Fibroblast of skin of scalp (primary cell): ENCODE measurements at places on chromosomes 11 and 22.
A peak's percentile ranks its signal among the peaks of the same experiment; 100 is the strongest.

GRCh38 chr11:61079416-61080150 lies 22.7 kb upstream of the CD5 start:
- DNase-seq = no peak

DNA sequence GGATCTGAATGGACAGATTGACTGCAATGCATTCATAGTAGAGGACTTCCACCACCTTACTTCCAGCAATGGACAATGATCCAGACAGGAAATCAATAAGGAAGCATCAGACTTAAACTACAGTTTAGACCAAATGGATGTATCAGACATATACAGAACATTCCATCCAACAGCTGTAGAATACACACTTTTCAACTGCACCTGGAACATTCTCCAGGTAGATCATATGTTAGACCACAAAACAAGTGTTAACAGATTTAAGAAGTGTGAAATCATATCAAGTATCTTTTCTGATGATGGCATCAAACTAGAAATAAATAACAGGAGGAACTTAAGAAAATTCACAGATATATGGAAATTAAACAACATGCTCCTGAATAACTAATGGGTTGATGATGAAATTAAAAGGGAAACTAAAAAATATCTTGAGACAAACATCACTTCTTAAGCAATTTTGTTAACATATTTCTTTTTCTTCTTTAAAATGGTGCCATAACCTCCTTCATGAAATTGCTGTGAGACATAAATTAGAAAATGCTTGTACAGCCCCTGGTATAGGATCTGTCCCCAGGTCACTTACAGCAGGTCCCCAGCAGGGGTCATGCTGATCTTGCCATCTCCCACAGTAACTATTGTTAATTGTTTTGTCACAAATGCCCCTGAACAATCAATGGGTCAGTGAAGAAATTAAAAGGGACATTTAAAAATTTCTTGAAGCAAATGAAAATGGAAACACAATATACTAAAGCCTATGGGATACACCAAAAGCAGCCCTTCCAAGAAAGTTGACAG lies 100.0 kb upstream of the OR4B1 start:
- no peak for DNase-seq

DNA sequence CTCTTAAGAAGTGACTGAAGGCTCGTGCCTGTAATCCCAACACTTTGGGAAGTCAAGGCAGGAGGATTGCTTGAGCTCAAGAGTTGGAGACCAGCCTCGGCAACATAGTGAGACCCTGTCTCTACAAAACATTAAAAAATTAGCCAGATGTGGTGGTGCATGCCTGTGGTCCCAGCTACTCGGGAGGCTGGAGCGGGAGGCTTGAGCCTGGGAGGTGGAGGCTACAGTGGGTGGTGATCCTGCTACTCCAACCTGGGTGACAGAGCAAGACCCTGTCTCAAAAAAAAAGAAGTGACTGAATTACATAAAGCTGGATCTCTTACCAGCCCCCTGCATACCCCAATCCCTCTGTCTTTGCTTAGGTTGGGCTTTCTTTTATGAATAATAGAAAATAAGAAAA lies 58.1 kb downstream of the C22orf31 start:
- no peak for DNase-seq

GRCh38 chr11:92794783-92795182 lies 174.7 kb upstream of the MTNR1B start:
- no peak for DNase-seq

DNA sequence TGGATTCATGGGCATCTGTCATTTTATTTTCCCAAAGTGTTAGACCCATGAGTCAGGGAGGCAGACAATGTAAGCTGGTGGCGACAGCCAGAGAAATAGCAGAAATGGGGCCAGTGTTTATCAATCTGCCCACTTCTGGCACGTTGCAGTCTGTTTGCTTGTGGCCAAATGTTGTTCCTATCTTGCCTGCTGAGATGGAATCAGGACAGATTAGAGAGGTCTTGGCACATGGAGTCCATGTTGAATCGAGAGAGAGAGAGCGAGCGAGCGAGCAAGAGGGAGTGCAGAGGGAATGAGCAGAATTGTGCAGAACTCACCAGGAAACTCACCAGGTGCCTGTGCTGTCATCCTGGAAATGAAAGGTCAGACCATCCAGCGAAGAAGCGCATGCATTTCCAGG lies 21.9 kb upstream of the PARVG start:
- no peak for DNase-seq

GRCh38 chr11:11171854-11172253 lies 181.2 kb downstream of the CSNK2A3 start:
- peak; percentile 85 for DNase-seq

GRCh38 chr11:14366936-14367335 lies 8.0 kb upstream of the RRAS2 start:
- DNase-seq = no peak

DNA sequence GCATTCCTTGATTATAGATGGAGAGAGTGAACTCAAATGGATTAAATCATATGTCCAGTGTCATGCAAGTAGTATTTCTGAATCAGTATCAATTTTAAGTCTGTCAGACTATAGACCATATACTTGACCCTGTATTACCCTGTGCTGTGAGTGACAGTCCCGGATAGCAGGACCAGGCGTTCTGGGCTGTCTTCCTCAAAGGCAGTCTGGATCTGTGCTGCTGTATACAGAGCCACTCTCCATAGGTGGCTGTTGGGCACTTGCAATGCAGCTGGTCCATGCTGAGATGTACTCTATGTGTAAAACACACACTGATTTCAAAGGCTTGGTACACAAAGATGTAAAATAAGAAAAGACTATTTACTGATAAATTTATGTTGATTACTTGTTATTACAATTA lies 294.3 kb downstream of the OPCML start:
- no peak for DNase-seq

DNA sequence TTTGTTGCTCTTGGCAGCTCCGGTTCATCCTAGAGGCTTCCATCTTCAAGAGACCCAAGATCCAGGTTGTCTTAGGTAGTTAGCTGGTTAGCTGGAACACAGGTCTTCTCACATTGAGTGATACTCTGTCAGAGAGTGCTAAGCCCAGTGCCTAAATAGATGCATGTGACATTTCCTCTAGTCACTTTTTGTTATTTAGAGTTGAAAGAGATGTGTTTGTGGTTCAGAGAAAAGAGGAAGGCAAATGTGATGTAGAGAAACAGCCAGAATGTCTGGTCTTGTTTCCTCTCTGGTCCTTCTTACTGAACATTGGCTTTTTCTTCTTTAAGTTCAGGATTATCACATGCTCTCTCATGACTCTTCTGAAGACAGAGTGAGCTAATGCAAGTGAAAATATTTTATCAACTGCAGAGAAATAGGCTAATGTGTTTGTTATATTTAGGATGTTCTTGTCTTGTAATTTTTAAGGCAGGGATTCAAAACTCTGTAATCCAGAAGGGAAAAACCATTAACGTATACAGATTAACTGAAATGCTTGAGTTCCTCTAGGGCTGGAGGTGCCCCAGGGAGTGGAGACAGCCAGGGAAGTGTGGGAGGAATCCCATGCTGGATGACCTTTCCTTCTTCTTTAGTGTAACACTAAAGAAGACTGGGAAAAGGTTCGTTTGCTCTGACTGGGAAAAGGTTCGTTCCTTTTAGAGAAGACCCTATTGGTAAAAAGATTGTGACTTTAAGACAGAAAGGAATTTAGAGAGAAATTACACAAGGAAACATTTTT lies 75.4 kb downstream of the SWAP70 start:
- DNase-seq = no peak

DNA sequence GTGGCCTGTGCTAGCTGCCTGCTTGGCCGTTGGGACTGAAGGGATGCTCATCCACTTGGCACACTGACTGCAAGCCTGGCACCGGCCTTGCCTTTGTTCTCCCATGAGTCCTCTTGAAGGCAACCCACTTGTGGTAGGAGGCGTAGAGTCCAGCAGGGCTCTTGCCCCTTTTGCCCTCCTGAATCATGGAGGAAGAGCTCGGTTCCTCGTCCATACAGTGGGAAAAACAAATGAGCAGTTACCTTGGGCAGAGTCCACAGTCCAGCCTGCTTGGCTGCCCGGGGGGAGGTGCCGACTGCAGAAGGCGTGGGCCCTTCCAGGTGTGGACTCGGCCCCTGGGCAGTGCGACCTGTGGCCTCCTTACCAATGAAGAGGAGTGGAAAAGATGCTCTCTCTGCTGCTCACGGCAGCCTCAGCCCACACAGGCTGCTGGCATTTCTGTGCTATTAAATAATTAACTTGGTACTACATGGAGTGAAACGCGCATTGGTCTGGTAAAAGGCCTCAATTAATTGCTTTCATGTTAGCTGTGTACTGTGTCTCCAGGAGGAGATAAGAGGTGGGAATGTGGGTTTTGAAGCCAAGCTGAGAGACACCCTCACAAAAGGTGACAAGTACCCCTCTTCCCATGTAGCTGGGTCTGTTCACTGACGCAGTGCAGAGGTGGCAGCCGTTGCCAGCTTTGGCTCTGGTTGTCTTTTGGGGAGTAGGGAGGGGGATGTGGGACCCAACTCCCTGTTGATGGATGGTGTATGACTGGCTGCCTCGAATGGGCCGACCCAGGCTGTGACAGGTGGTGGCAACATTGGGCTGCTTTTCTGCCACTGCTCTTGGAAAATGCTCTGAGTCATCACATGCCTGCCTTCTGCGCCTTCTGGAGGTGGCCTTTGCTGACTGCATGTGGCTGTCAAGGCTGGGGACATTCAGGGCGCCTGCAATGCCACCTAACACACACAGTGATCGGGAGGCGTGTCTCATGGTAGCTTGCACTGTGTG lies 26.8 kb upstream of the B3GAT1 start:
- DNase-seq = no peak

DNA sequence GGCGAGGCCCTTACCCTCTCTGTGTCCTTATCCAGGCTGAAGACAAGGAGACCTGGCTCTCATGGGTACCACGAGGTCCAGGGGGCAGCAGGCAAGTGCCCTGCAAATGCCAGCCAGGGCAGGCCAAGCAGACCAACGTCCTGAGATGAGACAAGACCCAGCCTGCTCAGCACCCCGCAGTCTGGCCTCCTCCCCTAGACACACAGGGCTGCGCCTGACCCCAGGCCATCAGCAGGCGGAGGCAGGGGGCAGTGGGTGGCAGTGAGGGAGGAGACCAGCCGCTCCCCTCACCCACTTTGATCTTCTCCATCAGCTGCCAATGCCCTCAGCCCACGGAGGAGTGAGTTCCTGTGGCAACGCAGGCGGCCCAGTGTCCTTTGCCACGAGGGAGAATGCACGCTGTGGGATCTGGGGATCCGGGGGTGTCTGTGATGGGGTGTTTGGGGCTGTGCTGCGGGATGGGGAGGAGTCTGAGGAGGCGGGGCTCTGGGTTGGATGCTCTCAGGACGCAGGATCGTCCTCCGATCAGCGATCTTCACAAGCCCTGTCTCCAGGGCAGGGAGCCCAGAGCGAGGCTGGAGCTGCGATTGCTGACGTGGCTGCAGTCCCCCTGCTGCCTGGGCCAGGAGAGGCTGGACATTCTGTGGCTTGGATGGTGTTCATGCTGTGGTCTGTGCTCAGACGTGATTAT lies 30.5 kb upstream of the PPARA start:
- DNase-seq = peak; percentile 60

GRCh38 chr22:24390576-24390975 lies 36.8 kb upstream of the ADORA2A start:
- DNase-seq = peak; percentile 75

DNA sequence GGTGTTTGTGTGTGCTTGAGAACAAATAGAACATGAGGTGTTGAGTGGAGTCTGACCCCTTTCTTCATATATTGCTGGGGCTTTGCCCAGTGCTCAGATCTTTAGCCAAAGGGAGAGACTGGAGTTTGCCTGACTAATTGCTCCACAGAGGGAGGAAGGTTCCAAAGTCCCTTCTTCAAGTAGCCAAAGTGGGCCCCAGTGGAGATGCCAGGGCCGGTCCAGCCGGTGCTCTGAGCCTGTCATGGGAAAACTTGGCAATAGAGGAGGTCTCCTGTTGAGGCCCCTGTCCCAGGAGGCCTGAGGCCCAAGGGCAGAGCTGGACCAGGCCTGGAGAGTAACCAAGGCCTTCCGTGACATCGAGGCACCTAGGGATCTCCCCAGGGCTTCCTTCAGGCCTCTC lies 112.3 kb downstream of the DSCAML1 start:
- DNase-seq = no peak

GRCh38 chr22:43163241-43163795 lies 12.0 kb downstream of the TSPO start:
- DNase-seq = no peak

GRCh38 chr11:25890626-25891260 lies 441.2 kb upstream of the ANO3 start:
- peak; percentile 5 for DNase-seq

DNA sequence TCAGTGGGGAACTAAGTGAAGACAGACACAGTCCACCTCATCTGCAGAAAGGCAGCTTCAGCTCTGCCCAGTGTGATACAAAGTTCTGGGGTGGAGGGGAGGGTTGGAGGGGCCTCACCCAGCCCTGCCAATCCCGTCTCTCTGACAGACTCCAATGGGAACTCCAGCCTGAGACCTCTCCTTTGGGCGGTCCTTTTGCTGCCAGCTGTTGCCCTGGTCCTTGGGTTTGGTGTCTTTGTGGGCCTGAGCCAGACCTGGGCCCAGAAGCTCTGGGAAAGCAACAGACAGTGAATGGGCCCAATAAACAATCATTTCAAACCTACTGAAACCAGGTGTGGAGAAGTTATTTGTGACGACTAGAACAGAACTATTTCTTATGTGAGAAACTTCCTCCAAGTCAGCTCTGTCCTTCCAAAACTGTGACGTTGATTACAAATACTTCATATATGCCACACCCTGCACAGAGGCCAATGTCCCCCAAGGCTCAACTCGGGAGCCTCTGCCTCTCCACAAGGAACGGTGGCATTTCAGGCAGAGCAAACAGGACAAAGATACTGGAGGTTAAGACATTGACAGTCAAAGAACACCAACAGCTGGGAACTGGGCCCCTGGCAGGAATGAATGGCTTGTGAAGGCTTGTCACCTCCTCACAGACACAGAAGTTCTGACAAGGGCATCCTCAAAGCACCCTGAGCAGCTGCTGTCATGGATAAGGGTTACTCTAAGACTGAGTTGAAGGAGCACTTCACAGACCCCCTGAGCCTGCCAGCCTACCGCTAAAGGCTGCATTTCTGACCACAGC lies 8.2 kb downstream of the ZP1 start:
- DNase-seq = no peak

DNA sequence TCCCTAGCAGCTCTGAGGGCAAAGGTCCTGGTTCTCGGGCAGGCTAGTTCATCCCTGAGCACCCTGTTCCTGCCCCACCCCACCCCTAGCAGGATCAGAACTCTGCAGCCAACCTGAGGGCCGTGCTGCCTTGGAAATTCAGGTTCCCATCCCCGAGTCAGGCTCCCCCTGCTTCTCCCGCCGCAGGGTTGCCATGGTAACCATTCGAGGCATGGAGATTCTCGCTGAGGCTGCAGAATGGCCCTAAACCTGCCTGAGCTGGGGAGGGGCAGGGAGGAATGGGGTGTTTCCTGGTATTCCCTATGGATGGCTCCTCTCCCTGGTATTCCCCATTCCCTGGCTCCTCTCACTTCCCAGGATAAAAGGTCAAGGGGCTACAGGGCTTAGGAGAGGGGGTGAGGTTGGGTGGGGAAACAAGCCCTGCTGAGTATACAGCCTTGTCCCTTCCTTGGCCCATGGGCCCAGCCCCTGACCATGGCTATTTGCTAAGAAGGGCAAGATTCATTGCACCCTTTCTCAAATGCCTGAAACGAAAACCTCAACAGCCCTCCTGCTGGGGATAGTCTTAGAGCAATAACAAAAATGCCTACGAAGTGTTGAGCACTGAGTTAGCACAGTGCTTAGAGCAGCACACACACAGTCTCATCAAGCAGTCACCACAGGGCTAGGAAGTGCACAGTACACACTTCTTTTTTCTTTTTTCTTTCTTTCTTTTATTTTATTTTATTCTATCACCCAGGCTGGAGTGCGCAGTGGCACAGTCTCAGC lies 58.7 kb downstream of the CHST1 start:
- no peak for DNase-seq
